ENCODE measurements at places on chromosomes 7 and 10.

GRCh38 chr10:78896159-78896928 lies 172.4 kb upstream of the ZMIZ1 start:
- DNase-seq = no peak

GRCh38 chr7:20249376-20249775 lies 32.2 kb upstream of the MACC1 start:
- DNase-seq = no peak

DNA sequence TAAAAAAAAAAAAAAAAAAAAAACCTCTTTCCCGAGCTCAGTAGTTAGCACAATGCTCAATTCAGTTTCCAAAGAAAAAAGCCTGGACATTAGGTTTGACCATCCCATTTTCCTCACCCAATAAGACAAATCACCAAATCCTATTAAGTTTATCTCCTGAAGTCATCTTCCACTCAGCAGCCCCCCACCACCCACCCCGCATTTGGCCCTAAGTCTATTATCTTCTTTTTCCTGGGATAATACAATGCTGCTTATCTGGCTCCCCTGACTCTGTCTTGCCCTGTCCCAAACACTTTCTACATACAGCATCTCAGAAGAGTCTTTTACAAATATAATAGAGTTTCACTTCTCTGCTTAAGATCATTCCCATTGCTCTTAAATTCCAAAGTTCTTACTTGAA lies 17.8 kb upstream of the LMOD2 start:
- no peak for DNase-seq

- no peak for DNase-seq
These were observed 19.8 kb upstream of the C10orf67 start for GRCh38 chr10:23364378-23364777.

DNA sequence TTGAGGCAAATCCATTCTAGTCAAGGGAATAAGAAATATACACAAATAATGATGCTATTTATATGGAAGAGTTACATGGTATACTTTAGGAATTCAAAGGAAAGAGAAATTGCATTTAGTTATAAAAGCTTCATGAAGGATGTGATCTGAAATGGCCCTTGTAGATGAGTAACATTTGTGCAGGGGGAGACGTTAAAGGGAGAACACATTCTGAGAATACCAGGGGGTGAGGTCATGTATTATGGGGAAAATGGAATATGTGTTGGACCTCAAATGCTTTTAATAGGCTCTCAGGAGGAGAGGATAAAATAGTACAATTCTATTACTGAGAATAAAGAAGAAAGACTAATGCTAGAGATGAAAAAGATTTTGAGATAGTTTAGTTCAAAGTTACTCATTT lies 122.5 kb upstream of the NOBOX start:
- DNase-seq = no peak

GRCh38 chr7:123170333-123171246 lies 29.2 kb downstream of the SLC13A1 start:
- no peak for DNase-seq

GRCh38 chr7:29610086-29610485 lies 46.5 kb downstream of the PRR15 start:
- no peak for DNase-seq

- DNase-seq = no peak
These were observed 51.9 kb upstream of the PTN start for GRCh38 chr7:137395420-137395819.

DNA sequence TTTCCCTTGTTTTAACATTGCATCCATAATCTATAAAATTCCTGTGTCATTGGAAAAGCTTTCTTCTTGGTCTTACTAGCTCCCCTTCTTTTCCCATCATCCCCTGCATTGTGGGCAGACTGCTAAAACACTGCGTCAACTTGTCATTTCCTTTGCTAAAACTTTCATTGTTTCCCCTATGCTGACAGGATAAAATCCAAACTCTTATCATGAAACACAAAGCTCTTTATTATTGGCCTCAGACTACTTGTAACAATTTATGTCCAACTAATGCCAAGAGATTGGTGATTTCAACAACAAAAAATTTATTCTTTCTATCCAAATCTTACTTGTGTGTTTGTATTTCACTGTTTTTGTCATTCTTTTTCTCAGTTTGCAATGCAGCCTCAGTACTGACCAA lies 339.1 kb downstream of the HGF start:
- DNase-seq = no peak

DNA sequence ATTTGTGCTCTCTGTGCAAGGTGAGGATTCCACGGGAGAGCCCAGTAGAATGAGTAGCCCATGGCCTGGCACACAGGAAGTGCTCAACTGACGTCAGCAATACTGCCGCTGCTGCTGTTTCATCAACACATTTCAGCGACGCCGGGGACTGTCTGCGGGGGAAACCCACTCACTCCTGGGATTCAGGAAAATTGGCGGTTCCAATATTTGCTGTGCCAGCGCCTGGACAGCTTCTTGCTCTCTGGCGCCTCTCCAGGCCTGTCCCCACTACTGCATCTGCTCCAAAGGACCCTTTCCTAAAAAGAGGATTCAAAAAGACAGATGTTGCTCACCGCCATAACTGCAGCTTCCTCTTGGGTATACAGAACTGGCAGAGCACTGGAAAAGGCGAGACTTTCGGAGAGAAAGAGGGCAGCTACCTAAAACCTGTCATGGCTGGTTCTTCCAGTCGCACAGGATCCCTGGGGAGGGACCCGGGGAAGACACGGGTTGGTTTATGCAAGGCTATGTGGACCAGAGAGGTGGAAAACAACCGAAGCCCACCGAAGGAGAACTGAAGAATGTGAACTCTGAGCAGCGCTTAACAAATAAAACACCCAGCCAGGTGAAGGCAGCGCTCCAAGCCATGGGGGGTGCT lies 39.7 kb upstream of the ENO4 start:
- DNase-seq = no peak

GRCh38 chr7:134553976-134554375 lies 5.1 kb downstream of the AKR1B15 start:
- DNase-seq = no peak

- DNase-seq = no peak
These were observed 188.5 kb downstream of the ZMYND11 start for GRCh38 chr10:323651-324293.

Data from T-helper 17 cell (primary cell).